ENCODE measurements at places on chromosomes 1 and 21.

DNA sequence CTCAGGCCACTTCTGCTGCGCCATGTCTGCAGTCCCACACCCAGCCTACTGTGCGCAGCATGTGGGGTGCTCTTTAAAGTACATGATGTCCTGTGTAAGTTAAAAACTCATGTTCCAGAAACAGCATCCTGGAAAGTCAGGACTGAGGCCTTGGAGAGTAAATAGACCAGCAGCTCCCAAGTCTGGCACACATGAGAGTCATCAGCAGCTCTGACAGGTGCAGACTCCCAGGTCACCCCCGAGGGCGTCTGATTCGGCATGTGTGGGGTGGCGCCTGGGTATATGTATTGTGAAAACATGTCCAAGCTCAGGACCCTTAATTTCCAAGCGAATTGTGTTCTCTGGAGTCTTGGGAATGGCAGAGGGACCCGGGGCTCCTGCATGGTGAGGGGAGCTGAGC, 120.1 kb upstream of the RUNX3 start:
- DNase-seq = no peak

- DNase-seq = no peak
Observed at GRCh38 chr21:18142655-18143054, 102.0 kb upstream of the CHODL start.

DNA sequence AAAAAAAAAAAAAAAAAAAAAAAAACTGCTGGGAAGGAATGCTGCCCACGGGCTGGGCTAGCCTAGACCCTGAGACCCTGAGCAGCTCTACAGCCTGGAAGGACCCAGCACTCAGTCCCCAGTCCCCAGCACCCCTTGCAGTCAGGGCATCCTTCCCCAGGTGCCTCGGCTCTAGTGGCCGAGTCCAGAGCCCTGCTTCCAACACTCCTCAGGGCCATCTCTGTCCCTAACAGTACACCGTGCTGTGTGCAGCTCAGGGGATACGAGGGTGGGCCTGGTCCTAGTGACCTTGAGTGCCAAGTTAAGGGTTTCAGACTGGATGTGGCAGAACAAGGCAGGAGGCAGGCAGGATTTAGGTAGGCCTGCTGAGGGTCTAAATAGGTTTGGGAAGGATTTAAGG, 50.2 kb upstream of the LRP8 start:
- peak; percentile 54 for DNase-seq

- no peak for DNase-seq
Observed at GRCh38 chr1:245566952-245567351, 412.2 kb downstream of the KIF26B start.

DNA sequence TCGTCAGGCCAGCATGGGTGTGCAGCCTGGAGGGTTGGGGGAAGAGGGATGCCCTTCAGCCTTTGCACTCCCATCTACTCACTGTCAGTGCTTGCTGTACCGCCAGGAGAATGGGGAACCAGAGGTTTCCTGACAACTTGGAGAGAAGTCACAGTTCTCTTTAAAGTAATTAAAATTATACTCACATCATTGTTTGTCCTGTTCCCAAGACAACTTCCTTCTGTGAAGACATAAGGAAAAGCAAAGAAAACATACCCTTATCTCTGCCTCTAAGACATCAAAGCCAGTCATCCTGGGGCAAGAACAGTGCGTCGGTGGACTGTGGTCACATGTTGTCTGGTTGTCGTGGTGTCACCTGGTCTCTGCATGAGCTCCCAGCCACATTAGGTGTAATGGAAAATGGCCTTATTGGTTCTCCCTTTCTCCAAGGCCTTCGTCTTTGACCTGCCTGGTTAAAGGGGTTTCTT, 17.6 kb downstream of the TRAF5 start:
- no peak for DNase-seq

DNA sequence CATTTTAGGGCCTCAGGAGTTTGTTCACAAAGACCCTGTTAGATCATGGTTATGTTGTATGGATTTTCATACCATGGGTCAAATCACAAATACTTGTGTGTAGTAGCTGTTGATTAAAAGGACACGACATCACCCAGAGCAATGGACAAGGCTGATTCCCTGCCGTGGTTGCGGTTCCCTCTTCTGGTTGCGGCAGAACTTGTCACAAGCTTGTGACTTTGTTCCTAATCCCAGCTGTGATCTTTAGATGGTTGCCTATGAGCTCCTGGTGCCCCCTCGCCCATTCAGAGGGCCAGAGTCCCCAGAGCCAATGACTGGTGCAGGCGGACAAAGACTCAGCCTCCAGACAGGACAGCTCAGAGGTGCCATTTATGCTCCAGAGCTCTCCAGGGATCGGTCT, 11.8 kb upstream of the SDHB start:
- DNase-seq = no peak

DNA sequence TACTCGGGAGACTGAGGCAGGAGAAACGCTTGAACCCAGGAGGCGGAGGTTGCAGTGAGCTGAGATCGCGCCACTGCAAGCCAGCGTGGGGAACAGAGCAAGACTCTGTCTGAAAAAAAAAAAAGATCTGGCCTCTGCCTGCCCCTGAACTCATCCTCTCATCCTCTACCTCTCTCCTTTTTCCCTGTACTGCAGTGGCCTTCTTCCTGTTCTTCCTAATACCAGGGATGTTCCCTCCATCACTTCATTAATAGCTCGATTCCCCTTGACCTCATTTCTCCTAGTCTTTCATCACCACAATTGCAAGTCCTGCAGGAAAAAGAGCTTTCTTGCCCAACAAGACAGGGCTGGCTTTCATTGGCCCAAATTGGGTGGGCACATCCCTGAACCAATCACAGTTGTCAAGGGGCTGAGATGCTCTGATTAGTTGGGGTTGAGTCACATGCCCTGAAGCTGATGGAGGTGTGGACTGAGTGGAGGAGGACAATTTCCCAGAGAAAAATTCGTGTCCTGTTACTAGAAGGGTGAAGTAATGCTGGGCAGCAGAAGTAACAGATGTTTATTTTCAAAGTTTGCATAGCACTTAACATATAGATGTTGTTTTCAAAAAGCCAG, 86.8 kb upstream of the PUM1 start:
- DNase-seq = no peak

DNA sequence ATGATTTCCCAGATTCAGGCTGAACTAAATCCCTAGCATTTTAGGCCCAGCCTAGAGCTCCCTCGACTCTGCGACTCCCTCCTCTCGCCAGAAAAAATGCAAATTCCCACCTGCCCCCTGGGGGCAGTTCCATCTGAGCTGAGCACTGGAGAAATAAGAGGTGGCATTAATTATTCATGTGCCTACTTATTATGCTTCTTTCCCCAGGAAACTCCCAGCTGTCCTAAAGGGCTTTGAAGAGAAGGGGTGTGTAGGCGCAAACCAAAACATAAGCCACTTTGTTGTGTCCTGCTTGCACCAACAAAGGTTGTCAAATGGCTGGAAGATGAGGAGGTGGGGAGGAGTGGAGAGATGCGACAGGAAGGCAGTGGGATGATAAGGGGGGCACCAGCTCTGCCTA, 41.4 kb upstream of the GOLT1A start:
- no peak for DNase-seq

- no peak for DNase-seq
Observed at GRCh38 chr1:162040657-162041056, 17.0 kb upstream of the OLFML2B start.

DNA sequence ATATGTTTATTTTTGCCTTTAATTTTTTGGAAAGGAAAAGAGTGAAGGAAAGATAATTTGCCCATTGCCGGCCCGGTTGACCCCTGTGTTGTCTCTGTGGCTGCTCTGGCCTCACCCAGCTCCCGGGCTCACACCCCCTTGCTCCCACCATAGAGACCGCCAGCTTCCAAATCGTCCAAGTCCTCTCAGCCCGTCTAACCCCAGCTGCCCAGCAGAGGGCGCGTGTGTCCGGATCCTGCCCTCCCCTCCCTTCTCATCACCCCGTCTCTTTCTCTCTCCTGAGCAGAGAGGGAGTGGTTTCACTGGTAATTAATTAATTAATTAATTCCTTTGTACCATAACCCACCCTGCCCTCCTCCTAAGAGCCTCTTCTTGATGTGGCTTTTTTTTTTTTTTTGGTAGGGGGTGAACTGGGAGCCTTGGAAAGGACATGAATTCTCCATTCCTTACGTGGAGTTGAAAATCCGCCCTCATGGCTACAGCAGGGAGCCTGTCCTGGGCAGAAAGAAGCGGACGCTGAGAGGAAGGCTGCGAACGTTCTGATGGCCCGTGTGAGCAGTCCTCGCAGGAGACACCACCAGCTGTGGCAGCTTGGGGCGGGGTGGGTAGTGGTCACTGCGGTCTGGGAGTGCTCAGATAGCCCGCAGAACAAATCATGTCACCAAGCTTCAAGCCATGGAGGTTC, 45.9 kb downstream of the KIAA0040 start:
- DNase-seq = peak; percentile 88

- DNase-seq = no peak
Observed at GRCh38 chr1:55955016-55955621, 624.2 kb downstream of the PLPP3 start.

GRCh38 chr1:162703708-162704107, 71.4 kb downstream of the DDR2 start:
- DNase-seq = no peak

DNA sequence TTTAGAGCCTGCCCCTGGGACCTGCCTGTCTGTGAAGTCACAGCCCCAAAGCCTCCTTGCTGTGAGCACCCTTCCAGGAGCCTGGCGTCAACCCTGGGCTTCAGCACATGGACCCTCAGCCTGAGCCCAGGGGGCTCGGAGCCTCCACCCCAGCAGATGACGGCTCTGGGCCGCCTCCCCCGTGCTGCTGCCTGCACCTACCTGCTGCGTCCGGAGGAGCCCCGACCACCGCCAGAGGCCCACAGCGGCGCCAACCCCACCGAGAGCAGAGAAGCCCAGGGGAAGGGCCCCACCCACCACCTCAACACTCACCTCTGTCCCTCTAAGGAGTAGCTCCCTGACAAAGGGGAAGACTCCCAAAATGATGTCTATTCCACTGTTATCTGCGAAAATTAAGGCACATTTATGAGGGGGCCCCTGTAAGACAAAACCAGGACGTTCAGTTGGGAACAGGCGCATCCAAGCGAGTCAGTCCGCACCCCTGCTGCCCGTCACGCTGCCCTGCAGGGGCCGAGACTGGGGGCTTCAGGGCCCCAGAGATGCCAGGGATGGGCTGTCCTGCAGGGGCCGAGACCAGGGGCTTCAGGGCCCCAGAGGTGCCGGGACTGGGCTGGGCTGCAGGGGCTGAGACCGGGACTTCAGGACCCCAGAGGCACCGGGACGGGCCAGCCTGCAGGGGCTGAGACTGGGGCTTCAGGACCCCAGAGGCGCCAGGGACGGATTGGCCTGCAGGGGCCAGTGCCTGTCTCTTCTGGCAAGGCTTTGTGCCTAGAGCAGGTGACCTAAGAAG, 15.8 kb downstream of the PANK4 start:
- DNase-seq = no peak

GRCh38 chr1:109246141-109246551, 3.2 kb upstream of the CELSR2 start:
- no peak for DNase-seq

GRCh38 chr1:54360165-54361005, 45.8 kb downstream of the SSBP3 start:
- no peak for DNase-seq

GRCh38 chr1:205249651-205250050, 21.9 kb downstream of the TMCC2 start:
- no peak for DNase-seq

GRCh38 chr21:39300587-39300986, 12.8 kb downstream of the BRWD1 start:
- no peak for DNase-seq

GRCh38 chr1:247337250-247337746, 5.6 kb upstream of the ZNF496 start:
- no peak for DNase-seq

DNA sequence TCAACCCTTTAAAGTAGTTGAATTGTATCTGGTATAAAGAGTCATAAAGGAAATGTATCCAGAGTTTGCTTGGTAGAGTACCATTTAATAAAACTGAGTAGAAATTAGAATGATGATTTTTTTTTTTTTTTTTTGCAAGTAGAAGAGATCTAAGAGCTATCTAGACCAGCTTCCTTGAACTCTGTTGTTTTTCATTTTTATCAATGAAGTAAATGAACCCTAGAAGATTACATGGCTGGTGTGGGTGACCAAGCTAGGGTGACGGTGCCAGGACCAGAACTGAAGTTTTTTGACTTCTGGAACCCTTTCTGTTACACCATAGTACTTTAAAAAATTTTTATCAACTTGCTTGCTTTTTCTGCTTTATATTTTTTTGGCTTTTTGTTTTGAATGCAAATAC, 36.9 kb downstream of the MACO1 start:
- no peak for DNase-seq

GRCh38 chr1:11664336-11665065, 501 bp downstream of the FBXO6 start:
- peak; percentile 84 for DNase-seq

GRCh38 chr1:220325306-220325995, 53.2 kb upstream of the RAB3GAP2 start:
- DNase-seq = no peak

- DNase-seq = no peak
Observed at GRCh38 chr1:183454377-183454776, 17.9 kb upstream of the SMG7 start.

DNA sequence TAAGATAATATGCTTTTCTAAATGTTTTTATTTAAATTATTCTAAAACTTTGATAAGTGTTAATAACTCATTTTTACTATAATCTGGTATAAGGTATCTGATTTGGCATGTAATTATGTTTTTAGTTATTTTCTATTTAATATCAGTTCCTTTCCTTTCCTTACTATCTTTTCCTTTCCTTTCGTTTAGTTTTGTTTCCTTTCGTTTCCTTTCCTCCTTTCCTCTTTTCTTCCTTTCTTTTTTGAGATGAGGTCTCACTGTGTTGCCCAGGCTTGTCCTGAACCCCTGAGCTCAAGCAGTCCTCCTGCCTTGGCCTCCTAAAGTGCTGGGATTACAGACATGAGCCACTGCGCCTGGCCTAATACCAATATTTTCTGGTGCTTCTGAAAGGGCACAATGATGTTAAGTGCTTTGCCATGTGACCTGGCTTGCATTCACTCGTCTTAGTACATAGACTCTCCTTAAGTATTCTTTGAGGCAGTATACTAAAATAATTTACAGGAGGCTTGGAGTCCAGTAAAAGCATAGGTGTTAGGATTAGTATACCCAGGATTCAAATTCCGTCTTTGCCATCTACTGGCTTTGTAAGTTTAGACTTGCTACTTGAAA, 18.7 kb downstream of the MIER1 start:
- no peak for DNase-seq

GRCh38 chr1:115596080-115596780, 45.5 kb upstream of the VANGL1 start:
- DNase-seq = no peak

DNA sequence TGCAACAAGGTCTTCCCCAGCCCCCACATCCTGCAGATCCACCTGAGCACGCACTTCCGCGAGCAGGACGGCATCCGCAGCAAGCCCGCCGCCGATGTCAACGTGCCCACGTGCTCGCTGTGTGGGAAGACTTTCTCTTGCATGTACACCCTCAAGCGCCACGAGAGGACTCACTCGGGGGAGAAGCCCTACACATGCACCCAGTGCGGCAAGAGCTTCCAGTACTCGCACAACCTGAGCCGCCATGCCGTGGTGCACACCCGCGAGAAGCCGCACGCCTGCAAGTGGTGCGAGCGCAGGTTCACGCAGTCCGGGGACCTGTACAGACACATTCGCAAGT, 3.8 kb downstream of the ZBTB18 start:
- no peak for DNase-seq

GRCh38 chr21:46187814-46188213, 3.6 kb upstream of the SPATC1L start:
- DNase-seq = no peak
